ENCODE measurements at places on chromosomes 6 and 20. TPM values are rescaled to one million over a fixed set of nuclear protein-coding genes. Genes with fewer than 3 reads are reported as not detected.

EEF1A2 gene
- 0.32 TPM for total RNA-seq

MOG gene
- total RNA-seq = not detected

GRCh38 chr20:32112841-32113240 lies 3.3 kb downstream of the TM9SF4 start:
- no peak for DNase-seq

DNA sequence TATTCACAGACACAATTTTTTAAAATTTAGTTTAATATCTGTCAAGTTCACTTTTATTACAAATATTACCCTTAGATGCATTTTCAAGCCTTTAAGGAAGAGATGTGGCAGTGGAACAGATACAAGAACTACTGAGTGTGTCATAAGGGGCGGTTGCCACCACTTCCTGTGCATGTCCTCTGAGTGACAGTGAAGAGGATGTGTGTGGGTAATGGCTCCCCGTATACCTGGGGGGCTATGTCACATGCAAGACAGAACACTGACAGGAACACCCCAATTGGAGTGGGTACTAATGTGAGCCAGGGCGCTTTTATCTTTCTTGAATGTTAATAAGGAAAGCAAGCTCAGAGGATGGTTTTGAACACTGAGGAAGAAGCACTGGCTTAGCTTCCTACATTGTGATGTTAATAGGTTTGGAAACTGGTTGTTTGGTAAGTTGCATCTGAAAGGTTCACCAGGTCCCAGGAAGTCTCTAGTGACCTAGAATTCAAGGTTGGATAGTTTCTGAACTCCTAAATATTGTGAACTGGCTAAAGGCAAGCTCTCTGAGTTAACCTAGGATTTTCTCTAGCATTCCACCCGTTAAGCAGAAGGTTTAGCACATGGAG lies 83.4 kb upstream of the ASF1A start:
- DNase-seq = no peak

DNA sequence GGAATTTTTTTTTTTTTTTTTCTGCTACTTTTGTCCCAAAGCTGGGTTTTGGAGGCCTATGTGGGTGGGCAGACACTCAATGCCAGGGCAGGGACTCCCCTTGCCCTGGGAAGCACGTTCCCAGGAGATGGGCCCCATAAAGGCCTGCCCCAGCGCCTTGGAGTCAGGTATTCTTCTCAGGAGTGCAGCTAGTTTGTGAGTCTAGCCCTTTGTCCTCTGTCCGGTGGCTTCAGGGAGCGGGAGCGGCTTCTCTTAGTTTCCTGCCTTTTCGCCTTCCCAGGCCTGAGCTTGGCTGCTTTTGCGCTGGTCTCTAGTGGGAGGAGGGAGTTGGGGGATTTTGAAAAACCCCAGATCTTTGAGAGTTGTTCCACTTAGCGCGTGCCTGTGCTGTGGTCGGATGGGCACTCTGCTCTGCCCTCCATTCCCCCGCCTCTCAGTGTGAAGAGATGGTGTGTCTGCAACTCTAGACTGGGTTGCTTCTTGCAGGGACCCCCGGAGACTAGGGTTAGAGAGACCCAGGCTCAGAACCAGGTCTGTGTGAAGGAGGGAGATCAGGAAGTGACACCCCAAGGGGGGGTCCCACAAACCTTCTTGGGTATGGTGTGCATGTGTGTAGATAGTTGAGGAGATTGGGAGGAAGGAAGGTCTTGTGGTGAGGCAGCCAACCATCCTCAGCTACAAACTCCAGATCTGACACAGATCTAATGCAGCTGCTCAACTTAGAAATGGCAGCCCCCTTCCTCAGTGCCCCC lies 1.3 kb downstream of the PLCG1 start:
- DNase-seq = no peak

DNA sequence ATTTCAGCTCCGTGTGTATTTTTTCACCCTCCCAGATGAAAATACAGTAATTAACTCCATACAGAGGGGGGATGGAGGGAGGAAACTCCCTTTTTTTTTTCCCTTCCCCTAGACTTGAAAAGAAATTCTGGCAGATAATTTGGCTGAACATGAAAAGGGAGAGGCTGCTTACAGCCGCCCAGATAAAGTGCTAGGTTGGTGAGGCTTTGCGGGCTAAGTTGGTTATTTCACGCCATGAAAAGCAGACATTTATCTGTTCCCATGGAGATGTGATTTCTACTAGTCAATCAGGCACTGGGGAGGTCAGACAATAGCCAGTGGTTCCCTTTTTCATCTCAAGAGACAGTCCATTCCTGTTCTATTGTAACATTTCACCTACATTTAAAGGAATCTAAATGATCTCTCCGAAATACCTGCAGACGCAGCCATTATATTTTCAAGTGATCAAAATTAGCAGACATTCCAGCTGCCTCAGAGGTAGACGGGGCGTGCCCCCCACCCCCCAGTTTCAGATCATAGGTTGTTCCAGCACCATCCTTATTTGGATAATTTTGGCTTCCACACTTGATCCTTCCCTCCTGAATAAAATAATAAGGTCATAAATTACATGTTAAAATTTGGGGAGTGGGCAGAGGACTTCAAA lies 143.9 kb upstream of the ZNF217 start:
- DNase-seq = no peak

DEFB123 gene
- not detected for total RNA-seq

- DNase-seq = no peak
Measured at GRCh38 chr6:23529902-23530301, 596.1 kb upstream of the NRSN1 start.

SLC35B3 gene
- total RNA-seq = 24.7 TPM

DNA sequence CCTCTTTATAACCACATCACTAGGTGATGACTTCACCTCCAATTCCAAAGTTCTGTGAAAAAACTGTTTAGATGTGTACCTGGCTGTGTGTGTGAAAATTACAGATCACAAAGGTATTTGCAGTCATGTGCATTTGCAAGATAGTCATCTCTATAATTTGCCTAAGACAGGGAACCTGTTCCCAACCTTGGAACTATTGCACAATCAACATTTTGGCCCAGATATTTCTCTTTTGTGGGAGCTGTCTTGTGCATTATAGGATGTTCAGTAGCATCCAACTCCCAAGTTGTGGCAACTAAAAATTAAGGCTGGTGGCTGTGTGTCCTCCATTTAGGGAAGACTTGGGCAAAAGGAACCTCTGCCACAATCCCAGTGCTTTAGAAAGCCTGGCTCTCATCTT lies 34.0 kb upstream of the FAM210B start:
- DNase-seq = no peak

TSPO2 gene
- total RNA-seq = not detected

- no peak for DNase-seq
Measured at GRCh38 chr20:57266291-57267157, at the start of gene BMP7. TSS of gene BMP7 (minus strand) at chr20:57266641. CDS start at chr20:57266122, 519 bp downstream.

PSMB9 gene
- 53.5 TPM for total RNA-seq

SPATS1 gene
- total RNA-seq = not detected

Data from pulmonary artery endothelial cell (primary cell).